Breast epithelium (tissue), 4 donors: ENCODE measurements at places on chromosomes 4 and X.

GRCh38 chr4:180641495-180641894 is 1601.7 kb upstream of the TENM3 start:
- no peak overlapping the region for H3K27ac ChIP-seq
- H3K36me3 ChIP-seq: no peaks in the 10 kb centered on the region
- H3K4me1 ChIP-seq: no peaks in the 10 kb centered on the region
- DNase-seq: no peak

DNA sequence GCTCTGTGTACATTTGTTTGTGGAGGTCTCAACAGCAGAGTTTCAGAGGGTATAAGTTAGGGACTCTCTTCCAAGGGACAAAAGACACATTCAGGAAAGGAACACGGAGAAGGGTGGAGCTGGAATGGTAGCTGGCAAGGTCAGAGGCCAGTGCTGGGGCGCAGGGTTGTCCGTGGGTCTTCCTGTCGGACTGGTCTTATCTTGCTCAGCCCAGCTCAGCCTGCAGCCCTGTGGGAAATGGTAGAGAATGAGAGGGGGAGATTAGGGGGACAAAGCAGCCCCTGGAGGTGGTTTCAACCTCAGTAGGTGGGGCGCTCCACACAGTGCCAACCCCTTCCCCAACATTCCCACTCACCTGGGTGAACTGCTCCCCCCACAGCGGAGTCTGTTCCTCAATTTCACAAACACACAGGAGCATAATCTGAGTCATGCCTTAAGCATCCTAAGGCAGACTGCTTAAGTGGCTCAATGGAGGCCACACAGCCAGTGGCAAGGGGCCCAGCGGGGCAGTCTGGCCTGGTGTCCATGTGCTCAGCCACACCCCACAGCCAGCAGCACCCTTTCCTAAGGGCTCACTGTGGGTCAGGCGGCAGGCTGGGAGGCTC is 6.9 kb upstream of the HDAC6 start:
- no peaks in the 10 kb centered on the region for H3K36me3 ChIP-seq
- H3K27me3 ChIP-seq: no peaks in the 10 kb centered on the region
- no peak overlapping the region for H3K27ac ChIP-seq
- DNase-seq: no peak
- H3K4me1 ChIP-seq: no peaks in the 10 kb centered on the region
- H3K4me3 ChIP-seq: no peak overlapping the region

- no peaks in the 10 kb centered on the region for H3K27me3 ChIP-seq
- DNase-seq: no peak
- no peak overlapping the region for H3K4me3 ChIP-seq
- no peak overlapping the region for H3K27ac ChIP-seq
Measured at GRCh38 chr4:38411092-38411491, 252.9 kb upstream of the KLF3 start.

DNA sequence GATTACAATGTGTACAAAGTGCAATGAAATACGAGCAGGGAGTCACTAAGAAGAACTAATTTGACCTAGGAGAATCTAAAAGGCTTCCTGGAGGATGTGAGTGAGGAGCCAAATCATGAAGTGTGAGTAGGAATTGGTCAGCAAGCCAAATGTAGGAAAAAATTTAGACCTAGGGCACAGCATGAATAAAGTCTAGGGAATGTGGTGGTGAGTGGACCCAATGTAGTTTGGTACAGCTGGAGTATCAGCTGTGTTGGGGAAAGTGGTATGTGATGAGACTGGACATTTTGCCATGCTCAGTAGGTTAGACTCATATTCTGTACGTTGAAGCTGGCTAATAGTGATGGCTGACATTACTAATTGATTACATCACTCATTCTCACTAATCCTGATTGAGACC is 191.0 kb downstream of the AFF2 start:
- DNase-seq: no peak
- H3K27ac ChIP-seq: no peak overlapping the region
- no peaks in the 10 kb centered on the region for H3K4me1 ChIP-seq

GRCh38 chrX:119692191-119693039 is 553 bp downstream of the SEPTIN6 start:
- DNase-seq: no peak
- peak overlapping the region; percentile 84 for H3K4me3 ChIP-seq
- no peaks in the 10 kb centered on the region for H3K4me1 ChIP-seq
- H3K36me3 ChIP-seq: no peaks in the 10 kb centered on the region
- peak overlapping the region; percentile 79 for H3K27ac ChIP-seq
